CD4-positive, alpha-beta T cell (primary cell): ENCODE measurements at places on chromosomes 2 and 18.

- H3K36me3 ChIP-seq, result no peaks in the 10 kb centered on the region
- H3K4me3 ChIP-seq, result no peak overlapping the region
- H3K4me1 ChIP-seq, result no peaks in the 10 kb centered on the region
- DNase-seq, result no peak
- no peak overlapping the region for H3K27ac ChIP-seq
These were observed 55.3 kb upstream of the CHST9 start for GRCh38 chr18:27240383-27240782.

DNA sequence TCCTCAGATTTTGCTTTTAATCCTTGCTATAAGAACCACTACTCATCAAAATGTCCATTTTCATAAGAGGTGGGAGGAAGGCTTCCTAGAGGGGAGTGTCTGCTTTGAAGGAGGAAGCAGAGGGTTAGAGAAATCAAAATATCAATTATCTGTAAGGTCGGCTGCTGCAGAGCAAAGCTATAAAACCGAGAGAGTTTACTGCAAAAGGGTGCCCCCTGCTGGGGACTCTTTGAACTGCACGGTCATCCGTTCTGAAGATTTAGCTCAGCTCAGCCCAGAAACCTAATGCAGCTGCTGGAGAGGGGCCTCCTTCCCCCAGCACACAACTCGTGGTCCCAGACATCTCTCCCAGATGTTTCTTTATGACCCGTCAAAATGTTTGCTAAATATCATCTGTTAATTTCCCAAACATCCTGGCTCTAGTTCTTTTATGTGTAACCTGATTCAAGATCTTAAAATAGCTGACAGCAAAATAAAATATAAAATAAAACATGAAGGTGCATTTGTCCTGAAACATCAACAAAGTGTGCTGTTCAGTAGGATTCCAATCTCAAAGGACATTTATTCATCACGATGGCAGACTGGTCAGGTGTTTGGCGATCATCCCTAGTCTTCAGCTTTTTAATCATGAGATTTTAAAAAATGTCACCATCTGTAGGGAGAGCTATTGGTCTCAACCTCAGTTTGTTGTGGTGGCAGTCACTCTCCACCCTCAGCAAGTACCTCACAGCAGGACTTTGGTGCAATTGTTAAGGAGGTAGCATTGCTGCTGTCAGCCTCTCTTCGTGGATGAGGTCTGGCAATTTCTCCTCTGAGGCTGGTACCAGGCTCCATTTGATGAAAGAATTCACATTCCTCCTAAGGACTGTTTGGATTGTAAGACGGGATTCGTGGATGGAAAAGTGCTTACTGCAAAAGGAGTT, 185.9 kb downstream of the MTX2 start:
- no peaks in the 10 kb centered on the region for H3K36me3 ChIP-seq
- peaks cover 9% of the 10 kb centered on the region for H3K27me3 ChIP-seq
- peak; percentile 54 for DNase-seq
- H3K27ac ChIP-seq, result no peak overlapping the region
- H3K4me3 ChIP-seq, result no peak overlapping the region

DNA sequence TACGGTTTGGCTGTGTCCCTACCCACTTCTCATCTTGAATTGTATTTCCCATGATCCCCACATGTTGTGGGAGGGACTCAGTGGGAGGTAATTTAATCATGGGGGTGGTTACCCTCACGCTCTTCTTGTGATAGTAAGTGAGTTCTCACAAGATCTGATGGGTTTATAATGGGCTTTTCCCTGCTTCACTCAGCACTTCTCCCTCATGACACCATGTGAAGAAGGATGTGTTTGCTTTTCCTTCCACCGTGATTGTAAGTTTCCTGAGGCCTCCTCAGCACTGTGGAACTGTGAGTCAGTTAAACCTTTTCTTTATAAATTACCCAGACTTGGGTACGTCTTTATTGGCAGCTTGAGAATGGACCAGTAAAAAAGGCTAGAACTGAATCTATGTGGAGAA, 750.0 kb upstream of the ID2 start:
- H3K36me3 ChIP-seq, result no peaks in the 10 kb centered on the region
- no peaks in the 10 kb centered on the region for H3K27me3 ChIP-seq
- no peak overlapping the region for H3K27ac ChIP-seq
- H3K4me1 ChIP-seq, result no peaks in the 10 kb centered on the region
- no peak overlapping the region for H3K4me3 ChIP-seq

GRCh38 chr18:74994502-74995418, 214.2 kb downstream of the PTGR3 start:
- peaks cover 25% of the 10 kb centered on the region for H3K4me1 ChIP-seq
- no peaks in the 10 kb centered on the region for H3K36me3 ChIP-seq
- no peaks in the 10 kb centered on the region for H3K27me3 ChIP-seq

GRCh38 chr2:126325202-126325601, 330.8 kb upstream of the GYPC start:
- H3K27ac ChIP-seq, result no peak overlapping the region
- no peak overlapping the region for H3K4me3 ChIP-seq
- no peaks in the 10 kb centered on the region for H3K4me1 ChIP-seq
- no peak for DNase-seq
- no peaks in the 10 kb centered on the region for H3K36me3 ChIP-seq

DNA sequence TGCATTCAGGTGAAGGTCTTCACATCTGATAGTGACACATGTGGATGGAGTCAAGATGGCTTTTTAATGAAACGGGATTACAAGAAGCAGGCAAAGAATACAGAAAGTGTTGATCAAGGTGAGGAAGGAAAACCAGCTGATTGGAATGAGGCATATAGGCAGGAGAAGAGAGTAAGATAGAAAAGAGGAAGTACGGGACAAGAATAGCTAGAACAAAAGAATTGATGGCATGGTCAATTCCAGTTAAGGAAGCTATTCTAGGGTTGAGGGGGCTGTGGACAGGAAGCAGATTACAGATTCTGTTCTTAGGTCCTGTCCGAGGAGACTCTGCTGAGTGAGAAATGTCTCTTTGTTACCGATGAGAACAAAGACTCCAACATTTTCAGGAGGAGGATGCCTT, 13.2 kb upstream of the NCK2 start:
- no peaks in the 10 kb centered on the region for H3K36me3 ChIP-seq
- H3K4me3 ChIP-seq, result no peak overlapping the region
- DNase-seq, result no peak
- H3K27me3 ChIP-seq, result no peaks in the 10 kb centered on the region
- H3K4me1 ChIP-seq, result peaks cover 27% of the 10 kb centered on the region

DNA sequence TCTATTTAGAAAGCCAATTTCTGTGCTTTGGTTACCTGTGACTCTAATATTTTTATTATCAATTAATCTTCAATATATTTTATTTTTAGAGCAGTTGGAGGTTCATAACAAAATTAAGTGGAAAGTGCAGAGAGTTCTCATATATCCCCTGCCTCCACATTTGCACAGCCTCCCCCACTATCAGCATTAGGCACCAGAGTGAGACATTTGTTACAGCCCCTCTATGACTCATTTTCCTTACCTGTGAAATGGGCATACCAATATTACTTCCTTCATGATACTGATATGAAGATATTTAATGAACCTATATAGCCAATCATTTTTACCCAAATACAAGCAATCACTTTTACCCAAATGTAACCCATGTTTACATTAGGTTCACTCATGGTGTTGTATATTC, 34.0 kb upstream of the CYTIP start:
- H3K27me3 ChIP-seq, result no peaks in the 10 kb centered on the region
- no peak overlapping the region for H3K4me3 ChIP-seq
- no peak for DNase-seq
- H3K4me1 ChIP-seq, result peaks cover 18% of the 10 kb centered on the region

DNA sequence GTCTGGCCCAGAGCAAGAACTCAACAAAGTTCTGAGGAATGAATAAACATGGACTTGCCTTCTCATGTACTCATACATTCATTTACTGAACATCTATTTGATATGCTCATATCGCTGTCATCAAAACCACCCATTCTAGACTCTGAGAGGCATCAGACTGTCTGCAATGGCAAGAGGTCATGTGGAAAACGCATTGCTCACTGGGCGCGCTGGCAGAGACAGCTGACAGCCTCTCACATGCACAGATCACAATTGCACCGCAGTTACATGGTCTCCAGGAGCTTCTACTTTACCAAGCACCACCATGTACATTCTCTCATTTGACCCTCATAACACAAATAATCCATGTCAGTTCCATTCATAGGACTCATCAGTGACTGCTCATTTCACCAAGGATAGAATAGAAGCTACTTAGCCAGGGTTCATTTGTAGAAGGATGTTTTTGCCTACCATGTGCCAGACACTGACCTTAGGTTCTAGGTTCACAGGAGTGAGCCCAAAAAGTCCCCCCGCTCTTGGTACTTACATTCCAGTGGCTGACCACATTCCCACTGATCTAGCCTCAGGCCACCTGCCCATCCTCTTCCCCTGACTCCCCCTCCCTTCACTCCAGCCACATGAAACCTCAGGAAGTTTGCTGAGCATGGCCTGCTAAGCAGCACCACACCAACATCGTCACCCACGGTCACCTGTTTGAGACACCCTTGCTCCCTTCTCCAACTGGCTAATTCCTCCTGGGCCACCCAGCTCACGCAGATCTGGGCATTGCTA, 6.1 kb downstream of the FAM124B start:
- no peak overlapping the region for H3K4me3 ChIP-seq
- no peaks in the 10 kb centered on the region for H3K27me3 ChIP-seq
- H3K36me3 ChIP-seq, result no peaks in the 10 kb centered on the region
- H3K27ac ChIP-seq, result no peak overlapping the region
- no peaks in the 10 kb centered on the region for H3K4me1 ChIP-seq

GRCh38 chr2:58407487-58407886, 166.4 kb upstream of the FANCL start:
- no peak overlapping the region for H3K4me3 ChIP-seq
- H3K4me1 ChIP-seq, result no peaks in the 10 kb centered on the region
- no peaks in the 10 kb centered on the region for H3K36me3 ChIP-seq
- DNase-seq, result no peak

DNA sequence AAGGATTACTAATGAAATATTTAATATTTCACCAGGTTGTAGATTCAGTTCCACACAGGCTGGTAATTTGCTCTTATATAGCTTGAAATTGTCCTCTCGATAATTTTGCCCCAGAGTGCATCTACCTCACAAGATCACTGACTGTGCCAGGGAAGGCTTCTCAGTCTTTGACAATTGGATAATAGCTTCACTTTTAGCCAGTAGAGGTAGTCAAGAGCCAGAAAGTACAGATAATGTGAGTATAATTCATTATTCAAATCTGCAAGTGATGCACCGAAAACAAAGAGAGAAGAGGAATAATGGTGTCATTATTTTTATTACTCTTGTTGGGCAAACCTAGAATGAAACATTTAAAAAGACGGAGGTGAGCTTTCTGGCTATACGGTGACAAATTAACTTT, 292.8 kb downstream of the EN1 start:
- H3K4me3 ChIP-seq, result no peak overlapping the region
- H3K27me3 ChIP-seq, result no peaks in the 10 kb centered on the region
- no peak for DNase-seq
- H3K36me3 ChIP-seq, result no peaks in the 10 kb centered on the region
- H3K4me1 ChIP-seq, result no peaks in the 10 kb centered on the region

DNA sequence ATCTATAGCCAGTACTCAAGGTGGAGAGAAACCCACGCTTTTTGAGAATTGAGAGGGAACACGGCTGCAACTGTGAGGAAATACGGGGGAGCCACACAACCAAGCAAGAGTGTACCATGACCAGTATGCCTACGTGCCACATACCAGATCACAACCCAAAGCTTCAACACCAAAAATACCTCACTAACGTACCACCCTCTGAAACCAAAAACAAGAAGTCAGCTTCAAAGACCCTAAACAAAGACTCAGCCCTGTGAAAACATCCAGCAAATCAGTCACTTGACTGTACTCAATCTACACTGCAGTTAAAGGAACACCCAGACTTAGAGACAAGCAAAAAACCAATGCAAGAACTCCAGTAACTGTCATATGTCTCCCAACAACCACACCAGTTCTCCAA, 17.0 kb downstream of the RNU4ATAC start:
- no peaks in the 10 kb centered on the region for H3K27me3 ChIP-seq
- no peak for DNase-seq
- H3K4me3 ChIP-seq, result no peak overlapping the region
- no peak overlapping the region for H3K27ac ChIP-seq
- no peaks in the 10 kb centered on the region for H3K36me3 ChIP-seq

DNA sequence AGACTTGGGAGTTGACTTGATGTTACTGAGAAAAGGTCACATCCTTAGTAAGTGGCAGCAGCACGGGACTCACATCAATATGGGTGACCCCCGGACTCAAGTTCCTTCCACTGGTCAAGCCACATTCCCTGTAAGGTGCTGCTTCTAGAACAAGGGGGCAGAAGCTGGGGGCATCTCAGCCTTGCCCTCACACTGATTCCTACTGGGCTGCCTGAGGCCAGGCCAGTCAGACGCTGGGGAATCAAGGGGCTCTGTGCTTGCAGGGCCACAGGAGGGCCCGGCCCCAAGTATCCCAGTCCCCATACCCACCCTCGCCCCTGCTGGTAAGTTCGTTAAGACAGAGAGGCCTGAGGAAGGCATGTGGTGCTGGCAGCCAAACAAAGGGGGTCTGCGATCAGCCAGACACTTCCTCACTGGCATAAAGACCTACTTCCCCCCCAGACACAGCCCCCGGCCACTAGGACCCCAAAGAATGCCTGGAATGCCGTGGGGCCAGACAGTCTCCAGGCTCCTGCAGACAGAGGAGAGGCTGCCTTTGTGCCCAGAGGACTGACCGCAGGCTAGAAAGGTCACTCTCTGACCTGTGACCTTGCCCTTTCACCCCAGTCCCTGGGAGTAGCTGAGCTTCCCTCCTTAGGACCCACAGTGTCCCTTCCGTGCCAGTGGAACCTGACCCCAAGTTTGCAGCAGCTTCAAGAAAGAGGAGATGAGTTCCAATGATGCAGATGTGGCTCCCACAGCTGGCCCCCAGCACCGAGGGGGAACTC, 83.6 kb downstream of the HS1BP3 start:
- H3K4me1 ChIP-seq, result no peaks in the 10 kb centered on the region
- H3K27ac ChIP-seq, result no peak overlapping the region
- H3K27me3 ChIP-seq, result peaks cover 2% of the 10 kb centered on the region
- DNase-seq, result no peak
- H3K4me3 ChIP-seq, result no peak overlapping the region
- H3K36me3 ChIP-seq, result no peaks in the 10 kb centered on the region

GRCh38 chr2:67013821-67014220, 383.3 kb upstream of the ETAA1 start:
- no peak for DNase-seq
- H3K36me3 ChIP-seq, result no peaks in the 10 kb centered on the region
- no peaks in the 10 kb centered on the region for H3K27me3 ChIP-seq
- no peak overlapping the region for H3K4me3 ChIP-seq

- H3K36me3 ChIP-seq, result no peaks in the 10 kb centered on the region
- no peaks in the 10 kb centered on the region for H3K4me1 ChIP-seq
- DNase-seq, result no peak
- H3K27ac ChIP-seq, result no peak overlapping the region
These were observed 232.8 kb downstream of the NYAP2 start for GRCh38 chr2:225632351-225632750.

DNA sequence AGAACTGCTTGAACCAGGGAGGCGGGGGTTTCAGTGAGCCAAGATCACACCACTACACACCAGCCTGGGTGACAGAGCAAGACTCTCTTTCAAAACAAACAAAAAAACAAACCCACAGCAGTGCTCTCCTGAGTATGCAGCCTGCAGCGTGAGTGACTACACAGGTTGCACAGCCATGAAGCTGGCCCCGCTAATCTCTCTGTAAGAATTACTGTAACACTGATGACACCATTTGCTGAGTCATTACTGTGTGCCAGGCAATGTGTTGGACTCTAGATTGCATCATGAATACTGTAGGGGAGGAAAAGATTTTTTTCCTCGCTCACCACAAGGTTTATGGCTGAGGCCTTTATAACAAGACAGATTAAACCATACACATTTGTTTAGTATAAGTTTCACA, 118.6 kb upstream of the ATP8B1 start:
- H3K27me3 ChIP-seq, result no peaks in the 10 kb centered on the region
- H3K36me3 ChIP-seq, result no peaks in the 10 kb centered on the region
- DNase-seq, result no peak
- no peak overlapping the region for H3K27ac ChIP-seq
- H3K4me3 ChIP-seq, result no peak overlapping the region
